MG63 (cell line): ENCODE measurements at places on chromosomes 11 and 22. TPM values are rescaled to one million over a fixed set of nuclear protein-coding genes. Genes with fewer than 3 reads are reported as not detected.

Gene MAJIN
- total RNA-seq = not detected in 2 replicates

Gene C22orf31
- not detected in 2 replicates for total RNA-seq

Gene ENTHD1
- not detected in 2 replicates for total RNA-seq

DNA sequence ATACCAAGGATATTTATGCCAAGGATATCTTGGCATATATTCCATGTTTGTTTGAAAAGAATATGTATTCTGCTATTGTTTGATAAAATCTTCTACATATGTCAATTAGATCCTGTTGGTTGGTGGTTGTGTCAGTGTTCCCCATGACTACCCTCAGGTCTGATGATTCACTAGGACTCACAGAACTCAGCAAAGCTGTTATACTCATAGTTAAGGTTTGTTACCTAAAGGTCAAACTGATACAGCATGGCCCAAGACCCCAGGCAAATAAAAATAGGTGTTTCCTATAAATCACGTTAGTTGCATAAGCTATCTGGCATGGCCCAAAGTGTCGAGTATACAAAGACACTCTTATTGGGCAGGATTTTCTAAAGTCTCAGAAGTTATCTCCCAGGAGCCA lies 30.2 kb upstream of the B3GNT6 start:
- DNase-seq = no peak

- DNase-seq = no peak
Observed at GRCh38 chr11:44928144-44928543, 22.5 kb downstream of the TP53I11 start.
